Pancreas (tissue), 10 donors: ENCODE measurements at places on chromosomes 11 and 22.

DNA sequence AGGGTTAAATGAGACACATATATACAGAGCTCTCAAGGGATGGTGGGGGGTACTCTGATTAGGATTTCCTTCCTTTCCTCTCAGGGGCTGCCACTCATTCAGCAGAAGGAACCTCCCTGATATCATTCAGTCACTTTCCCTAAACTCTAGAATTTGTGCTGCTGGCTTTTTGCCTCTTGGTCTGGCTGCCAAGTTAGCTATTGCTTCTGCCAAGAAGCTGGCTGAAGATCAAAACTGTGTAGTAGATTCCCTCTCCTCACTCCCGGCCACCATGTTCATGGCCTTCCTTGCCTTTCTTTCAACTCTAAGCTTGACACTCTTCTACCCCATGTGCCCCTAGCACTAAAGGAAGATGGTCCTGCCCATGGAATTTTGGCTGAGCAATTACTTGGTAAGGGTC, 18.7 kb downstream of the SLC6A5 start:
- DNase-seq: no peak

GRCh38 chr11:97325693-97326092, 935.9 kb downstream of the JRKL start:
- no peak for DNase-seq

- DNase-seq: peak; percentile 47
Measured at GRCh38 chr11:3091846-3092602, 34.8 kb upstream of the CARS1 start.

DNA sequence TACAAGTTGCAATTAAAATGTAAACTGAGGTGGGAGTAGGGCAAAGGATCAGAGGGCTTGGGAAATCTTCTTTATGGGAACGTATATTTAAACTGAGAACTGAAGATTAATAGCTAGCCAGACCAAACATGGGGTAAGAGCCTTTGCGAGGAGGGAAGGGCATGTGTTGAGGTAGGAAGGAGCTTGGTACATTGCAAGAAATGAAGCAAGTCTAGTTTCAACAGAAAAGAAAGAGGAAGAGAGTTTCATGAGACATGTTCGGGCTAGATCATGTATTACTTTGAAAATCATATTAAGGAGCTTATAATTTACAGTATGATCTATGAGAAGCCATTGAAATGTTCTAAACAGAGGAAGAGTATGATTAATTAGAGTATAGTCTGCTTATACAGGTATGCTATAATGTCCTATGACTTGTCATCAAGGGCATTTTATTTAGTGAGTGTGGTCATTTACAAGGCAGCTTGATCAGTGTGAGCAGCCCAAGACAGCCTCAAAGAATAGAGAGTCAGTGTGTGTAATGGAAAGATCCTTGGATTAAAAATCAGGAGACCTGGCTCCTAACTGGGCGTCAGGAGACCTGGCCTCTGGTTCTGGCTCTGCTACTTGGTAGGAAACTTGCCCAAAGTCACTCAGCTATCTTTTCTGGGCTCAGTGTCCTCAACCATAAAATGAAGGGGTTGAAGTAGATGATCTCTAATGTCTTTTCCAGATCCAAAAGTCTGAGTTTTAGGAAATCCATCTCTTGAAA, 10.9 kb downstream of the GAS2 start:
- no peak for DNase-seq

DNA sequence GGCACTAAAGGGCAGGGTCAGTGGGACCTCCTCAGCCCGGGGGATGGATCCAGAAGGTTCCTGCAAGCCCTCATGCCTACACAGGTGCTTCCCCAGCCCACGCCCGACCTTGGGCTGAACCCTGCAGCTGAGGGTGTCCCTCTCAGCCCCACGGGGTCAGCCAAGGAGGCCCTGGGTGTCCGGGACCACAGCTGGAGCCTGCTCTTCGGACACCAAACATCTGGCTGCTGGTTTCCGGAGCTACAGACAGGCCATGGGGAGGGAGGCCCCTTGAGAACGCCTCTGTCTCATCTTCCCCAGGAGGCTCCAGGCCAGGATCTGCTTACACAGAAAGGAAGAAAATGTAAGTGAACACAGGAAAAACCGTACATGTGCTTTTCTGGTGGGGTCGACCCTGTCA, 355.7 kb downstream of the MN1 start:
- no peak for DNase-seq

DNA sequence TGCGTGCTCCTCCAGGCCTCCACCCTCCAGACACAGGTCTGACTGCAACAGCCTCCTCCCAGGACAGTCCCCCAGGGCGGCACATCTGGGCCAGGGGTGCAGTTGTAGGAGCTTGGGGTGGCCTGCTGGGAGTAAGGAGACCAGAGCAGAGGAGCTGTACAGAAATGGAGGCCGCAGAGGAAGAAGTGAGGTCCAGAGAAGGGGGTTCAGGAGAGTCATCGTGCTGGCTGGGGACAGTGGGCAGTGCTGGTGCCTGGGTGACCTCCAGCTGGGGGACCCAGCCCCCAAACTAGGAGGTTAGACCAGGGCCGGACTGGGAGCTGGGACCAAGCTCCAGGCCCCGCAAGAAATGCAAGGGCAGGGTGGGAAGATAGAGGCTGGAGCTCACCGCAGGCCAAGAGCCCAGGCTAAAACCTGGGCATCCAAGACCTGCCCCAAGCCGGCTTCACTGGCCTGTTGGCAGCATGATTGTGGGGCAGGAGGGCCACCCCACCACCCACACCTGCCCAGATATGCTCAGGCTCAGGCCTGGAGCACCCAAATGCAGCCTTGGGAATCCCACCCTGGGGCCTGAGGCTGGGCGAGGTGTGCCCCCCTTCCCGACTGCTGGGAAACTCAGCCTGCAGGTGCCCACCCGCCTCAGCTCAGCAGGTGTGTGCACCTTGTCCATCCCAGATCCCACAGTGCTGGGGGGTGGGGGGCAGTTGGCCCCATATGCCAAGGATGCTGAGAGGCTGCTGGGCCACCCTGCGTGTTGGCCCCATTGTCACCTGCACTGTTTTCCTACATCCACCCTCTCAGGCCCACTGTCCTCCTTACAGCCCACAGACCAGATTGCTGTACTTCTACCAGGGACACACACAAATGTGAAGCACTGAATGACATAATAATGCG, 96.9 kb downstream of the MORC2 start:
- peak; percentile 38 for DNase-seq

GRCh38 chr22:29839039-29839438, 965 bp upstream of the ASCC2 start:
- DNase-seq: no peak

DNA sequence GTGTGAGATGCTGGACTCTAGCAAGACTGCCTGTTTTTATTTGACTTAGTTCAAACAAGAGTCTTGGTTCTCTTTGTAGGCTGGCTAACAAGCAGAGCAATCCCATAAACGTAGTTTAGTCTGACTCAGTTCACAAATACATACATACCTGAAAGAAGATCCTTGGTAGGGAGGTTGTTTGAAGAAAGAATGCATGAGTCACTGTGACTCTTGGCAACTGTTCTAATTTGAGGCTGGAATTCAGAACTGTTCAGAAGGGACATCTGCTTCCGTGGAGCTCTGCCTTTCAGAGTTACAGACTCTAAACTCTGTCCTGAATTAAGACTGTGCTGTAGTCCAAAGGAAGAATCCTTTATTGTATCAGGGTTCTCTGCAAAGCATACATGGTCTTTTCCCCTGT, 32.2 kb downstream of the C2CD3 start:
- DNase-seq: no peak

GRCh38 chr11:46202149-46202548, 75.3 kb upstream of the CREB3L1 start:
- DNase-seq: no peak

DNA sequence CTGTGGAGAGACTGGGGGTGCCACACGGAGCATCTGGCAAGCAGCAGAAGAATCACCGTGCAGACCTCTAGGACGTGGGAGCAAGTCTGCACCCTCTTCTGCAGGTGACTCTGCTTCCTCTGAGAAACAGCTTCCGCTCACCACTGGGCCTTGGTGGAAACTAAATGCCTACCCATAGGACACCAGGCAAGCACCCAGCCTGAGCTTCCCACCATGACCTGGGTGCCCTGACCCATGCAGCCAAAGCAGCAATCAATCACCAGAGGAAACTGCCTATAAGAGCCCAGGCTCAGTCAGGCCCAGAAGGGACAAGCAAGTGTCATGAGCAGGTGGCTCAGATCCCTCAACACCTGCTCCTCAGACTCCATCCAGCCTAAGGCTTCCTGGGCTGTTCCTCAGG, 63.4 kb downstream of the IGLL5 start:
- no peak for DNase-seq

GRCh38 chr22:42361523-42361922, 70.7 kb downstream of the NFAM1 start:
- no peak for DNase-seq

- DNase-seq: no peak
Measured at GRCh38 chr11:70725739-70726138, 327.4 kb downstream of the CTTN start.

DNA sequence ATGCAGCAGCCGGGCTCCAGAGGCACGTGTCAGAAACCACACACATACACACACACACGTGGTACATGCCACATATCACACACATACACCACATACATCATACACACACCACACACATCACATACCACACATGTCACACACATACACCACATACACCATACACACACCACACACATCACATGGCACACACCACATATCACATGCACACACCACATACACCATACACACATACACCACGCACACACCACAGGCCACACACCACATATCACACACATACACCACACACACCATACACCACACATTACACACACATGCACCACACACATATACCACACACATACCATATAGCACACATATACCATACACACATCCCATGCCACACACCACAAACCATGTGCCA, 97.5 kb upstream of the PRR5 start:
- no peak for DNase-seq

DNA sequence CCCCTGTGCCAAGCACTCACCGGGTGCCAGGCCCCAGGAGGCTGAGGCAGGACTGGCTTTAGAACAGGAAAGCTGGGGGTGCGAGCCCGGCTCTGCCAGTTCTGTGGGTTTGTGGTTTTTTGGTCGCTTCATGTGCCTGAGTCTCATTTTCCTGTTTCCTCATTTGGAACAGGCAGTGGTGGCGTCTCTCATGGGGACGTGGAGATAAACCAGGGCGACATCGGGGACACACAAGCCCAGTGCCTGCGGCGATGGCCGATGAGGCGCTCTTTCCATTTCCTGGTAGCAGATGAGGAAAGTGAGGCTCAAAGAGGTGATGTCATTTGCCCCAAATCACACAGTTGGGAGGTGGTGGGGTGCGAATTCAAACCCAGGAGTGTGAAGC, 20.8 kb upstream of the CHKA start:
- DNase-seq: peak; percentile 75

DNA sequence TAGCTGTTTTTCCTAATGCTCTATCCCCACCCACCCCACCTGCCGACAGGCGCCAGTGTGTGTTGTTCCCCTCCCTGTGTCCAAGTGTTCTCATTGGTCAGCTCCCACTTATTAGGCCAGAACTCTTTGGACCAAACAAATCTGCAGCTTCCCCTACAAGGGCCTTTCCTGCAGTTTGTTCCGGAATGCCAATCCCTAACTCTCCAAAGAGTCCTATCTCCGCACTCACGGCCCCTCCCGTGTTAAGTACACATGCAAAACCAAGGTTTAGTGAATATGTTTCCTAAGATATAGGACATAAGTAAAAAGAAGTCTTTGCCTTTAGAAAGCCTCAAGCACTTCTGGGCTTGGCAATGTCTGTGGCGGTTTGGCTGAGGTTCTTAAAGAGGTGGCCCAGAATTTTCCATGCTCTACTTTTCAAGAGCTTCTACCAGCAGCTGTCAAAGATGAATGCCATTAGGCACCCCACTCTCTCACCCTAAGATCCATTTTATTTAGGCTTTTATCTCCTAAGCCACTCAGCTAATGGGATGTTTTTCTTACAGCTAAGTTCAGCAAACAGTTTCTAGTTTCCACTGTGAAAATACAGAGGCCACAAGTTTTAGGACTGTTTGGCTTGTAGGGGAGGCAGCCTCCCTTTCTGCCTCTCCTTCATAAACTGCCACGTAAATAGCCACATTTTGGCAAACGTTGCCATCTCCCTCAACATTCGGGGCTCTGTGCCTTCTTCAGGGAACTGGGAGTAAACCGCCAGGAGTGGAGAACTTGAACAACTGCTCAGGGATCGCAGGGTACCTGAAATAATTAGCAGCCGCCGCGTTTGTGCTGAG, 1.6 kb downstream of the CD59 start:
- no peak for DNase-seq

DNA sequence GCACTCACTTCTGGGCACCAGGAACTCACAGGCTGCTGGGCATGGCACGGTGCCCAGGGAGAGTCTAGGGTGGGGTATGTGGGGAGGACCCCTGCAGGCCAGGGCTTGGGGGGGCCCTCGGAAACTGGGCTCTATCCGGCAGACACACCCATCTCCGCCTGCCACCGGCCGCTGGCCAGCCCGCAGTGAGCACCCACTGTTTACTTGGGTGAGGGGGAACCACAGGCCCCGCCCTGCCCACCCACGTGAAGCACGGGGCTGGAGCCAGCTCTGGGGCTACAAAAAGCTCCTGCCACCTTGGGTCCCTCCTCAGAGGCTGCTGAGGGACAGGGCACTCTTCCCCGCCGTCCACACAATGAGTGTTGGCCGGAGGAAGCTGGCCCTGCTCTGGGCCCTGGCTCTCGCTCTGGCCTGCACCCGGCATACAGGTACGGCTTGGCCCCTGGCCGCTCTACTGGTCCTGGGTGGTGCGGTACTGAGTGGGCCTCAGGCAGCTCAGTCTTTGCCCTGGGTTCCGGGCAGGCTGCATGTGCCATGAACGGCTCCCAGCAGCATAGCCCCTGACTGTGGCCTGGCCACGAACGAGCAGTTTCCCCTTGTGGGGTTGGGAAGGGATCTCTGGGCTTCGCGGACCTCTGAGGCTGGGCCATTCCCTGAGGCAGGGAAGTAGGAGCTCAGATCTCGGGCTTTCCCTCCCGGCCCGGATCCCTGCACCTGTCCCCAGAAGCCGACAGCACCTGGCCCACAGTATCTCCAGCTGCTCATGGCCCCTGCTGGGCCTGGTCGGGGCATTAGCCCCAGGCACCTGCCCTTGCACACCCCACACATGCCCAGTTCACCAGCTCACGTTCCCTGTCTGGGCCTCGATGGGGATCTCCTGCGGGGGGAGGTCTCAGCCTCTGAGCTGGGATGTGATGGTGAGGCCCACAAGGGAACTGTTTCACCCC, at the start of gene MUC5AC:
Gene MUC5AC, plus strand, starts transcription at position 309 of the 947 bp plus-strand sequence. Its CDS starts 47 bp downstream, at position 356.
- DNase-seq: peak; percentile 48
